ENCODE measurements at places on chromosomes 5 and 9.

GRCh38 chr5:172313915-172314314 lies 30.4 kb upstream of the UBTD2 start:
- no peak for DNase-seq

- DNase-seq: peak; percentile 14
These were observed 10.4 kb upstream of the MIER3 start for GRCh38 chr5:56962286-56962685.

DNA sequence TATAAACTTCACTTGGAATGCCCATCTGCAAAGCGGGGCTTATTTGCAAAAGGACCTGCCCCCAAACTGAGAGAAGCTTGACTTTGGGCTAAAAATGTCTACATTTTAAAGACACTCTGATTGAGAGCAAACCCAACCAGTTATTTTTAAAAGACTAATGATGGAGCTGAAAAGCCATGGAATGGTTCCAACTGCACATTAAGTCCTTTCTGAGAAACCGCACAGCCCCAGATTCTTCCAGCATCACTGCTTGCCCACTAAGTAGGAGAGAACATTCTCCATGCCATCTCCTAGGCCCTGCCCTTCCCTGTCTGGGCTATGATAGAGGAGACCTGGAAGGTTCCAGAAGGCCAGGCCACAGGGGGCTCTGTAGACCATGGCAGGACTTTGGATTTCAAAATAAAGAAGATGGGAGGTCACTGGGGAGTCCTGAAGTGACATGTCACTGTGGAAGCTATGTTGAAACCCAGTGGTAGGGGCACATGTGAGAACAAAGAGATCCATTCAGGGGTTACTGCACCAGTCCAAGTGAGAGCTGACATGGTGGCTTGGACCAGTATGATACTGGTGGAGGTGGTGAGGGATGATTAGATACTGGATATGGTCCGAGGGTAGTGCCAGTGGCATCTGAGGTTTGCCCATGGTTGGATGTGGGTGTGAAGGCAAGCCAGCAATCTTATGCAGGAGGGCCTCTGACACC lies 179.2 kb downstream of the DAB2IP start:
- no peak for DNase-seq

DNA sequence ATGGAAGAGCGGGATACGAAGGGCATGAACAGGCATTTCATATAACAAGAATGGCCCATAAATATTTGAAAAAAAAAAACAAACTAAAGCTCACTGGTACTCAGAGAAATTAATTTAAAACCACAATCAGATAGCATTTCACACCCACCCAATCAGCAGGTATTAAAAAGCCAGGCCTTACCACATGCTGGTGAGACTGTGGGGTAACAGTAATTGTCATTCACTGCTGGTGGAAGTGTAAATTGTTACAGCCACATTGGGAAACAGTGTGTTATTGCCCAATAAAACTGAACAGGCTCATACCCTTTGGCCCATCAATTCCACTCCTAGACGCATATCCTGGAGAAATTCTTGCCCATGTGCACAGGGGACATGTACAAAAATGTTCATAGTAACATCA lies 66.0 kb downstream of the PLAC8L1 start:
- no peak for DNase-seq

- DNase-seq: no peak
These were observed 145.7 kb upstream of the DAB2 start for GRCh38 chr5:39570403-39571027.

GRCh38 chr5:146765089-146765832 lies 113.3 kb downstream of the PPP2R2B start:
- DNase-seq: no peak

- peak; percentile 89 for DNase-seq
These were observed 21.7 kb upstream of the NANS start for GRCh38 chr9:98034593-98035546.

GRCh38 chr5:54860321-54860720 lies 125.1 kb downstream of the ESM1 start:
- DNase-seq: no peak

DNA sequence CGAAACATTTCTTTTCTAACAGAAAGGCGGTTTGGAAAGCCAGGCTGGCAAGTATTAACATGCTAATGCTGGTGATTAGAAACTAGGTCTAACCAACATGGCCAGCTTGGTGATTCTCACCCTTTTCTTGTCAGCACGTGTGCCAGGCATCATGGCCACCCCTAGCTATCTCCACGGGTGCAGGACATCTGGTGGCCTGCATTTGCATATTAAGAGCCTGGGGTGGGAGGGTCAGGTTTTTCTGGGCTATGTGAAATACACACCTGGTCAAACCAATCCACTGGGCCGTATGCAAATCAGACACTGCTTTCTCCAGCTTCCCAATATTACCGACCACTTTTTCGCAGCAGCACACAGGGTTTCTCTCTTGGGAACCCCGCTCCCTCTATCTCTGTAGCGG lies 612.1 kb downstream of the PTPRD start:
- no peak for DNase-seq

GRCh38 chr9:103649086-103649485 lies 445.0 kb upstream of the SMC2 start:
- DNase-seq: no peak

All from BE2C (cell line).